Activated naive CD8-positive, alpha-beta T cell treated with anti-CD3 and anti-CD28 coated beads, Interleukin-2, amount 10 ng/mL, durations not matched to agents 7 days and 5 days (primary cell): ENCODE measurements at places on chromosomes 1 and 21.

DNA sequence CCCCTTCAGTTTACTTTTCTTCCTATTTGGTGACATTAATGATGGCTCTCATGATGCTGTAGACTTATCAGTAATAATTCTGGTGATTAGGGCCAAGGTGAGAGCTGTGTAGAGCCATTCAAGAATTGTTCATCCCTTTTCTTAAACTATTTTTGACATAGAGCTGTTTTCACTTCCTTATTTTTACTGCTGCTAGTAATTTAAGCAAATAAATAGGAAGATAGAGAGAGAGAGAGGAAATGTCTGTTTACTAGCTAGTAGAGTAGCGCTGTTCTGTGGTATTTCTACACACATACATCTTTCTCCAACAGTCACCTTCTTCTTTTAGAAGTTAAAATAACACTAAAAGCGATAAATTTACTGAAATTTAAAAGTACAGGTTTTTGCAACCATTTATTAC, 678.0 kb upstream of the ZP4 start:
- no peaks in the 10 kb centered on the region for H3K4me1 ChIP-seq
- H3K27me3 ChIP-seq, result no peaks in the 10 kb centered on the region
- H3K36me3 ChIP-seq, result no peaks in the 10 kb centered on the region
- no peak overlapping the region for H3K4me3 ChIP-seq
- H3K27ac ChIP-seq, result no peak overlapping the region

DNA sequence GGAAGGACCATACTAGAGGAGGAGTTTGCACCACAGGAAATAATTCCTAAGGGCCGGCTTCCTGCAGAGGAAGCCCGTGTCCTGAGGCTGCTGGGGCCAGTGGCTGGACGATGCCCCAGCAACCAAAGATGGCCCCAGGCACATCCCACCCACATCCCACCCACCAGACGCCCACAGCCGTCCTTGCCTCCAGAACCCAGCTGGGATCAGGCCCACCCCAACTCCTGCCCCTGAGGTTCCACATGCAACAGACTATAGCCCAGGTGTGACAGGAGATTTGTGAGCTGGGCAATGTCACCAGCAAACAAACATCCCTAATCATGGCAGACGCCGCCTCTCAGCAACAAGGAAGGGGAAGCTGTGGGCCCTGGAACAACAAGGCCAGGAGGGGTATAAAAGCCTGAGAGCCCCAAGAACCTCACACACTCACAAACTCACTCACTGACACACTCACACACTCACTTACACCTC, at the start of gene KRTAP10-9:
KRTAP10-9 (plus strand) TSS at position 421 of the 471 bp plus-strand sequence. CDS start 79 bp downstream, outside the sequence.
- no peaks in the 10 kb centered on the region for H3K27me3 ChIP-seq
- DNase-seq, result no peak

GRCh38 chr1:151061704-151062103, 1.5 kb downstream of the MLLT11 start:
- H3K4me3 ChIP-seq, result no peak overlapping the region
- DNase-seq, result no peak
- H3K36me3 ChIP-seq, result peaks cover 26% of the 10 kb centered on the region
- no peaks in the 10 kb centered on the region for H3K27me3 ChIP-seq
- H3K4me1 ChIP-seq, result peaks cover 28% of the 10 kb centered on the region

- H3K27ac ChIP-seq, result peak overlapping the region; percentile 8
- no peak for DNase-seq
- no peaks in the 10 kb centered on the region for H3K27me3 ChIP-seq
- peaks cover 20% of the 10 kb centered on the region for H3K4me1 ChIP-seq
Observed at GRCh38 chr1:116330846-116331245, 42.2 kb upstream of the ATP1A1 start.

GRCh38 chr1:68321084-68321685, 88.9 kb upstream of the WLS start:
- H3K27me3 ChIP-seq, result no peaks in the 10 kb centered on the region
- H3K27ac ChIP-seq, result no peak overlapping the region
- no peaks in the 10 kb centered on the region for H3K36me3 ChIP-seq
- no peak overlapping the region for H3K4me3 ChIP-seq

DNA sequence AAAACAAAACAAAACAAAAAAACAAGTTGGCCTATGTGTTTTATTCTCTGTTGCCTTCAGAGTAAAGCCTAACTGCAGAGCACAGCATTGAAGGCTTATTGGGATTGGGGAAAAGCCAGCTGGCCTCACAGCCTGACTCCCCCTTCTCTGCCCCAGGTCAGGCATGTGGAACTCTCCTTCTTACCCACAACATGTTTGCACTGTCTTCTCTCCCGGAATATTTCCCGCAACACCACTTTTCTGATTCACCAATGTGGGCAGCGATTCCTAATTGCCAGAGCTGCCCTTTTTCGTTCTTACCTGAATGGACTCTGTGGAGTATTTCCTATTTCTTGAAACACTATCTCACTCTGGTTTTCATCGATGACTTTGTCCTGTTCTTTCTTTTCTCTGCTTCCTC, 2.8 kb upstream of the TARBP1 start:
- no peak overlapping the region for H3K4me3 ChIP-seq
- no peaks in the 10 kb centered on the region for H3K36me3 ChIP-seq
- H3K27ac ChIP-seq, result no peak overlapping the region
- peaks cover 20% of the 10 kb centered on the region for H3K27me3 ChIP-seq
- H3K4me1 ChIP-seq, result peaks cover 9% of the 10 kb centered on the region

GRCh38 chr1:200699871-200700270, 30.2 kb upstream of the DDX59 start:
- no peaks in the 10 kb centered on the region for H3K36me3 ChIP-seq
- no peak overlapping the region for H3K4me3 ChIP-seq
- no peak overlapping the region for H3K27ac ChIP-seq
- H3K27me3 ChIP-seq, result peaks cover 12% of the 10 kb centered on the region
- H3K4me1 ChIP-seq, result peaks cover 3% of the 10 kb centered on the region

GRCh38 chr1:232974971-232975370, 24.6 kb downstream of the NTPCR start:
- no peak for DNase-seq
- peaks cover 14% of the 10 kb centered on the region for H3K4me1 ChIP-seq
- peaks cover 70% of the 10 kb centered on the region for H3K36me3 ChIP-seq
- no peak overlapping the region for H3K4me3 ChIP-seq
- no peaks in the 10 kb centered on the region for H3K27me3 ChIP-seq
- no peak overlapping the region for H3K27ac ChIP-seq

GRCh38 chr21:26708223-26708800, 135.2 kb upstream of the CYYR1 start:
- H3K4me3 ChIP-seq, result no peak overlapping the region
- no peak for DNase-seq
- no peaks in the 10 kb centered on the region for H3K4me1 ChIP-seq

DNA sequence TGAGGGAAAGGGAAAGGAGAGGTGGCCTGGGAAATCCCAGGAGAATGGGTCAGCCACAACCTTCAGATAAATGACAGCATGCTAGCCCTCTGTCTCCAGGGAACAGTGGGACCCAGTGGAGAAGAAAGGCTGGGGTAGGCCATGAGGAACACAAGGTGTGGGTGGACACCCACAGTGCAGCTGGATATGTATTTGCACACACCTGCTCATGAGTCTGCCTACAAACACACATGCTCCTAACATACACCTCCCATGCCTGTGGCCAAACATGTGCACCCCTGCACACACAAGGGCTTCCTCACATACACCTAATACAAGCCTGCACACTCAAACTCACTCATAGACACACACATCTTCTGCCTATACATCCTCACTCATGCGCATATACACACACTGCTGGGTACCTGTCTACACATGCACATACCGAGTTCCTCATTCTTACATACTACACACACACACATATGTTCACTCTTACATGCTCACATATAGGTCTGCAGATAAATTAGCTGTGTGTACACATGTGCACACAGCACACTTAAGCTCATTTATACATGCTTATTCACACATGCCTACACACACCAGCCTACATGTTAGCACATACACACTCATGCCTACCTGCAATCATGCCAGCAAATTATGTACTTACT, 3.6 kb downstream of the C1orf216 start:
- peaks cover 30% of the 10 kb centered on the region for H3K4me1 ChIP-seq
- peaks cover 13% of the 10 kb centered on the region for H3K36me3 ChIP-seq
- H3K4me3 ChIP-seq, result peak overlapping the region; percentile 10

DNA sequence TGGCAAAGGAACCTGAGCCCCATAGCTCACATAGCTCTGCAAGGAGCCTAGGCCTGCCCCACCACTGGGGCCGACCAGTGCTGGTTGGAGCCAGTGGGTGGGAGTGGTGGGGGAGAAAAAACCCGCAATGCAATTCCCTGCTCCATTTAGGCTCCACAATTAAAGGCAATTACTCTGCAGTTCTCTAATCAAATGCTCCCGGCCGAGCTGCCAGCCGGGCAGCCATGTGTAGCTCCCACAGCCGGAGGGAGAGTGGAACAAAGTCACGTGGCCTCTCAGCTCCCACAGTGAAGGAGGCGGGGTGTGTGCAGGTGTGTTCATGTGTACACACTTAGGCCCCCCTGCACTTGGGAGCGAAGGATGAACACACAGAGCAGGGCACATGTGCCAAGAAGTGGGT, 81.6 kb downstream of the KIRREL1 start:
- H3K4me3 ChIP-seq, result no peak overlapping the region
- peaks cover 4% of the 10 kb centered on the region for H3K27me3 ChIP-seq
- H3K36me3 ChIP-seq, result no peaks in the 10 kb centered on the region
- peaks cover 1% of the 10 kb centered on the region for H3K4me1 ChIP-seq

GRCh38 chr1:164754088-164754600, 195.2 kb downstream of the PBX1 start:
- H3K4me1 ChIP-seq, result no peaks in the 10 kb centered on the region
- H3K4me3 ChIP-seq, result no peak overlapping the region
- no peak for DNase-seq
- H3K27me3 ChIP-seq, result no peaks in the 10 kb centered on the region
- no peak overlapping the region for H3K27ac ChIP-seq

DNA sequence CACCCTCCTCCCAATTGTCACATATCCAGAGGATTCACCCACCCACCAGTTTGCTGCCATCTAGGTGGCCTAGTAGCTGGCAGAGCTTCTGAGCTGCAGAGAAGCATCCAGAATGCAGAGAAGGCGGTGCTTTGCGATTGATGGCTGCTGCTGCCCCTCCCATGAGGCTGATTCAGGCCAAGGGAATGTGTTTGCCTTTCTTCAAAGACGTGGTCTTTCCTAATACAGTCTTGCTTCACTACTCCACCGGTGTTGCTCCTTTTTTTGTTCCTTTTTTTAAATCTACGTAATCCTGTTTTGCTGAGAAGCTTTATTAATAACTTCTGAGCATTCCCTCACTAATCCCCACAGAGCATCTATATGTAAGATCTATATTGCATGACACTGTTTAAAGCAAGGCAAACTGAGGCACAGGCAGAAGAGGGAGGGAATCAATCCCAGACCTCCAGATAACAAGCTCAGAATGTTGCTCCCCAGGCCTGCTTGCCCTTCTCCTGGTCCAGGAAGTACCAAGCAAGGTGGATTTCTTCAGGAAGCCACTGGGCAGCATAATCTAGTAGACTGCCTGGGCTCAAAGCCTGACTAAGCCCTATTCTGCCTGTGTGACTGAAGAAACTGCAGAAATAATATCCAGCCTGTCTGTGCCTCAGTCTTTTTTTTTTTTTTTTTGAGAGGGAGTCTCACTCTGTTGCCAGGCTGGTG, 275.5 kb upstream of the FMN2 start:
- peaks cover 7% of the 10 kb centered on the region for H3K4me1 ChIP-seq
- no peaks in the 10 kb centered on the region for H3K27me3 ChIP-seq
- H3K4me3 ChIP-seq, result no peak overlapping the region
- H3K27ac ChIP-seq, result no peak overlapping the region
- no peak for DNase-seq
- H3K36me3 ChIP-seq, result no peaks in the 10 kb centered on the region

DNA sequence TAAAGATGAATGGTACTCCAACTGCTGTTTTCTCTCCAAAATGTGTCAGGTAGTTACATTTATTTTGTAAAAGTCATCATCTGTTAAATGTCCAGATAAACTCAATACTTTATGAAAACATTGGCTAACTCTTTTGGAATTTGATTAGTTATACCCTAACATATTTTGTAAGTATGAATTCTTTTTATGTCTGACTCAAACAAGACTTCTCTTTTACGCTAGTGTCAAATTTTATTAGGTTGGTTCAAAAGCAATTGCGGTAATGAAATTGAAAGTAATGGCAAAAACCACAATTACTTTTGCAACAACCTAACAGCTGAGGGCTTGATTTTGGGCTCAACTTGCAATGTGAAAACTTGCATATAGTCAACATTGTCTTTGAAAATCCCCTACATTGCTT, 41.0 kb upstream of the USP25 start:
- peak overlapping the region; percentile 13 for H3K4me3 ChIP-seq
- H3K27me3 ChIP-seq, result peaks cover 6% of the 10 kb centered on the region
- H3K27ac ChIP-seq, result no peak overlapping the region
- H3K36me3 ChIP-seq, result no peaks in the 10 kb centered on the region

GRCh38 chr1:158016651-158017335, 23.3 kb downstream of the KIRREL1 start:
- no peak overlapping the region for H3K27ac ChIP-seq
- peaks cover 12% of the 10 kb centered on the region for H3K27me3 ChIP-seq
- peaks cover 1% of the 10 kb centered on the region for H3K4me1 ChIP-seq
- no peak for DNase-seq
- H3K36me3 ChIP-seq, result no peaks in the 10 kb centered on the region

GRCh38 chr1:66168948-66169671, 364.8 kb upstream of the SGIP1 start:
- peaks cover 1% of the 10 kb centered on the region for H3K36me3 ChIP-seq
- H3K27me3 ChIP-seq, result peaks cover 22% of the 10 kb centered on the region
- H3K4me1 ChIP-seq, result peaks cover 16% of the 10 kb centered on the region
- DNase-seq, result no peak
- H3K4me3 ChIP-seq, result peak overlapping the region; percentile 0
- no peak overlapping the region for H3K27ac ChIP-seq

GRCh38 chr1:183881387-183882131, 76.6 kb downstream of the RGL1 start:
- H3K36me3 ChIP-seq, result peaks cover 3% of the 10 kb centered on the region
- no peak overlapping the region for H3K4me3 ChIP-seq
- H3K27ac ChIP-seq, result no peak overlapping the region
- H3K27me3 ChIP-seq, result no peaks in the 10 kb centered on the region
- peaks cover 2% of the 10 kb centered on the region for H3K4me1 ChIP-seq
- DNase-seq, result no peak

DNA sequence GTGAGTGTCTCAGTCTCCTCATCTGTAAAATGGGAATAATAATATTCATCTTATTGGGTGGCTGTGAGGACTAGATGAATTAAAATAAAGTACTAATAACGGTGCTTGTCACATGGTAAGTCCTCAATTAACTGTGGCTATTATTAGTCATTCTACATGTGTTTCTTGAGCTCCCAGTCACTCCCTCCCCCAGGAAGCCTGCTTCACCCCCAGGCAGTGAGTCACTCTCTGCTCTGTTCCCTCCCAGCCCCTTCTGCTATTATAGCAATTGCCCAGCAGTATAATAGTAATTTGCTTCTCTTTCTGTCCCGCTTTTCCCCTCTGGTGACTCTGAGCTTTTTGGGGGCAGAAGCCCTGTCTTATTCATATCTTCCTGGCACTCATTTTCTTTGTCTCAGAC, 102.0 kb downstream of the BEND5 start:
- no peaks in the 10 kb centered on the region for H3K36me3 ChIP-seq
- DNase-seq, result no peak

DNA sequence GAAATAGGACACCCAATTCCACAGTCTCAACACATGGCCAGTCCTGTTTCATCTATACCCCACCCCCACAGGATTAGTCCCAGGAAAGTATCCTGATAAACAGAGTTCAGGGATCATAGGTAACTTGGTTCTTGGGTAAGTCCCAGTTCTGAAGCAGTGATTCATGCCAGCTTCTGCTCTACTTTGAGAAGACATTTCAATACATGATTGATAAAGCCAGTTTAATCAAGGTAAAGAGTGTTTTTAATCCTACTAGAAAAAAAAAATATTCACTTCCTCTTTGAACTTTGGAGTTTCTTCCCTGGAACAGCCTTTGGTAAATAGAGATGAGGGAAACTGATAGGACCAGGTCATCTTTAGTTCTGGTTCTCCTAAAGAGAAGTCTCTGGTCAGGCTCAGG, 142.4 kb downstream of the TLR5 start:
- peaks cover 1% of the 10 kb centered on the region for H3K36me3 ChIP-seq
- no peaks in the 10 kb centered on the region for H3K4me1 ChIP-seq
- no peak for DNase-seq
- no peak overlapping the region for H3K27ac ChIP-seq
- no peak overlapping the region for H3K4me3 ChIP-seq
- H3K27me3 ChIP-seq, result no peaks in the 10 kb centered on the region
